A549 (cell line): ENCODE measurements at places on chromosomes 1 and 21. TPM values are rescaled to one million over a fixed set of nuclear protein-coding genes. Genes with fewer than 3 reads are reported as not detected.

- DNase-seq, result no peak
These were observed 19.5 kb upstream of the SUCO start for GRCh38 chr1:172513479-172513878.

GRCh38 chr1:65208563-65208973 is 60.6 kb downstream of the AK4 start:
- DNase-seq, result no peak

GRCh38 chr21:31988492-31989290 is 115.9 kb downstream of the HUNK start:
- DNase-seq, result no peak

GRCh38 chr1:49059087-49059486 is 282.4 kb upstream of the BEND5 start:
- DNase-seq, result no peak

- peak; percentile 79 for DNase-seq
These were observed 19.9 kb upstream of the PPP1R15B start for GRCh38 chr1:204431310-204432184.

DNA sequence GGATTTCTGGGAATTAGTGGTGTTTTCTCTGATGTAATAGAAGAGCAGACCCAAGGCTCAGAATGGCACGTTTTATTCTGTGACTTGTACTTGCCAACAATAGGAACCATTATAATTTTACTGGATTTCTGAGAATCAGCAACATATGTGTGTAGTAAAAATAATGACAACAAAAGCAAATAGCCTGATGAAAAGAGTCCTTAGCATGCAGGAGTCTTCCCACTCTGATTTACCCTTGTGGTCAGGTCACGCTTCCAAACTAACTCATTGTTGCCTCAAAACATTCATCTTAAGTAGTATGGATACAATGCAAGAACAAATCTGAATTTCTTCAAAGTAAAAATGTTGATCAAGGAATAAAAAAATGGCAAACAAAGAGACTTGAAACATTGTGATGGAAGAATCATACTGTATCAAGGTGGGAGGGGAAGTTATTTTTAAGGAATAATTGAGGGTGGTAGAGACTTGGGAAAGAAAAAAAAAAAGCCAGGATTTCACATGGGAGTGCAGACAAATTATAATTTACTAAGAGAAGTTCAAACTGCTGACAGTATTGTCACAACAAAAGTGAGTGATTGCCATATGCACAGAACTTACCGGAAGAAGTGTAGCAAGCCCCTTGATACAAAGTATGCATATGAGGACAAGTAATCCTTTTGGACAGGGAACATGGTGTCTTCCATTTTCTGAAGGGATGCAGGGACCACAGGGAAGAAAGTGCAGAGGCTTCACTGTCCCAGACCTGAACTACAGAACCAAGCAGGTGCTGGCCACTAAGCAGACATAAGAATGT is 31.2 kb upstream of the RGL1 start:
- DNase-seq, result no peak

Gene CFHR3
- polyA plus RNA-seq, result 0.23 to 0.47 TPM (median 0.47 TPM) in 3 replicates

Gene KANK4
- polyA plus RNA-seq, result 0.54 to 0.81 TPM (median 0.62 TPM) in 3 replicates

Gene TDRD5
- polyA plus RNA-seq, result 0.08 to 0.29 TPM (median 0.26 TPM) in 3 replicates
